ENCODE measurements at places on chromosomes 6 and 20.

DNA sequence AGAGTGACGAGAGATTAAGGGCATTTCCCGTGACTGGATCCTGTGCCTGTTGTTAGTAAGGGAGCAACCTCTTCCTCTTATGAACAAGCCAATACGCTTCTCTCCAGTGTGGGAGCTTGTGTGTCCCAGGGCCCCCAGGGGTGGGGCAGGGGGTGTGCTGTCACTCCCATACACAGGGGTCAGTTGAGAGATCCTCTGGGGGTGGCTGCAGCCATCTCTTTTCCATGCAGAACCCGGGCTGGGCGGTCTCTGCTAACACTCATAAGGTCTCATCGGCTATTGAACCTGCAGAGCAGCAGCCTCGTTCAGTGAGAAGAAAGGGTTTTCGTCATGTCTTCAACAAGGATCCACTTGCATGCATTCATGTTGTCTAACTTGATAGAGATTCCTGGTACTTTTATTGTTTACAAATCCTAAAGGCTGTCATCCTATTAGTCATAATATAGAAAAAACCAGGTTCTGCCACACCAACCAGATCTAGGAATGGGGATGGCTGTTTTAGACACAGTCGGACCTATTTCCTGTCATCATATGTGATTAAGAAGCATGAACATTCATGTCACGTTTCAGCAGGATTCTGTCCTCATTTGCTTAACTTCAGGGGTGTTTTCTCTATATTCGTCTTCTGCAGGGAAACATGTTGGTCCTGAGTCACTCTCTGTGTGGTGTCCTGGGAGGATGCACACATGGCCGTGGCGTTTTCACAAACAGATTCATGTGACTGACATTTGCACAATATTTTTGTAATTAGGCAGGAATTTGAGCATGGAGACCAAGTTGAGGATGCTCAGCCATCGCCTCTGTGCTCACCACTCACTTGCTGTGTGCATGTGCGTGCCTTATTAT lies 13.3 kb upstream of the THBS2 start:
- no peak for DNase-seq

DNA sequence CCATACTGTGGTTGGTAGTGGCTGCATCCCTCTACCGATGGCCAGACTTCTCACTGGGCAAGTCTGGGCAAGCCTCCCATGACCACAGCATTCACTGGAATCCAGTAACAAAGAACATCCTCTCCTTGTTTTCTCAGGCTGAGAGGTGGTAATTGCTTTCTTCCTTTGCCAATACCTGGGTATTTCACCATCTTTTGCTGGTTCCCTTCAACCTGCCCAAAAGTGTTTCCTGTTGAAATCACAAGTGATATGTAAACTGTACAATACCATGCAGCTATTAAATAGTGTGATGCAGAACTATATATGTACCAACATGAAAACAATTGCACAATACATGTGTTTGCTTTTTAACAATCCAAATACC lies at the start of gene PTCHD4:
TSS of gene PTCHD4 (minus strand) at position 55 of the 364 bp plus-strand sequence. CDS start 42,240 bp downstream, outside the sequence.
- DNase-seq = no peak

- DNase-seq = no peak
Measured at GRCh38 chr6:51934098-51934497, 153.3 kb downstream of the PKHD1 start.

GRCh38 chr20:11060423-11061185 lies 386.8 kb upstream of the JAG1 start:
- no peak for DNase-seq

DNA sequence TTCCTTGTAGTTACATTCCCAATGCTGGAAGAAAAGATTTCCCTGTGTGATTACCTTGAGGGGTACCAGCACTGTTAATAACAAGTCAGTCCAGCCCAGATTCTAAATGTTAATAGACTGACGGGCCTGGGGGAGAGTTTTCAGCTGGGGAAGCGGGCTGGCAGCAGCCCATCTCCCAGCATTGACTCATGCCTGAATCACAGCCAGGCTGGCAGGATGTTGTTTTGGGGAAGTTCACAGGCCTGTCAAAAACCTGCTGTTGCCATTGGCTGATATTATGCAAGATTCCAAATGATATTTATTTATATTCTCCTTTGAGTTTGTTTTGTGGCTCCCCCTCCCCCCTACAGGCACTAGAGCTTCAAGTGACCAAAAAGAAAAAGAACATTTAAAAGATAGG lies 213.9 kb upstream of the CNR1 start:
- DNase-seq = no peak

GRCh38 chr6:170006071-170006899 lies 254.9 kb downstream of the ERMARD start:
- DNase-seq = no peak

GRCh38 chr20:7459083-7459482 lies 481.2 kb downstream of the HAO1 start:
- DNase-seq = no peak

GRCh38 chr6:149054559-149055194 lies 262.8 kb upstream of the TAB2 start:
- DNase-seq = no peak

DNA sequence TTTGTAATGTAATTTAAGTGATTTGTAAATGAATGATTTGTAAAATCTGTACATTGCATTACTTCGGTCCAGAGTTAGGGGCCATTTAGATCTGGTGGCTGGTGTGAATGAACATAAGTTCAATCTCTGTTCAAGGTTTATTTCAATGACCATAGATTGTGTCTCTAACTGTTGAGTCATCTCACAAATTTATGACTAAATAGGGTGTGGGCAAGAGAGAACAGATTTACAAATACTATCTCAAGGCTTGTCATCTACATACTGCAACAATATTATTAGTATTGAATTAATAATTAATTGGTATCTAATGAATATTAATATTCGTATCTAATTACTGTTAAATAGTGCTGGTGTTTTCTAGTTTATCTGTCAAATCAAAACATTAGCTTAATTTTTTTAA lies 115.3 kb upstream of the EDN1 start:
- DNase-seq = no peak

DNA sequence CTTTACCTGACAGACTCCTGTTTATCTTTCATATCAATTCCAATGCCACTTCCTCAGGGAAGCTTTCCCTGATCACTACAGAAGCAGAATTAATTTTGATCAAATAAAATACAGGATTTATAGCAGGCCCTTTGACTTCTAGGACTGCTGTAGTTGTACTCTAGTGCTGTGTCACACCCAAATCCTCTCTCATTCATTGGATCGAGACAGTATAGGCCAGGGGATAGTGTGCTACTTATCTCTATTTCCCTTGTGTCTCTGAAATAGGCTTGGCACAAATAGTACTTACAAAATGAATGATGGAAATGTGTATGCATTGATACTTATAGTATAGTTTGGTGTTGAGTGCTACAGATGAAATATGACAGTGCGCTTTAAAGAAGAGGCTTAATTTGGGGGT lies 19.8 kb downstream of the RALY start:
- DNase-seq = no peak

GRCh38 chr6:152151920-152152319 lies 344.4 kb downstream of the ESR1 start:
- DNase-seq = no peak

DNA sequence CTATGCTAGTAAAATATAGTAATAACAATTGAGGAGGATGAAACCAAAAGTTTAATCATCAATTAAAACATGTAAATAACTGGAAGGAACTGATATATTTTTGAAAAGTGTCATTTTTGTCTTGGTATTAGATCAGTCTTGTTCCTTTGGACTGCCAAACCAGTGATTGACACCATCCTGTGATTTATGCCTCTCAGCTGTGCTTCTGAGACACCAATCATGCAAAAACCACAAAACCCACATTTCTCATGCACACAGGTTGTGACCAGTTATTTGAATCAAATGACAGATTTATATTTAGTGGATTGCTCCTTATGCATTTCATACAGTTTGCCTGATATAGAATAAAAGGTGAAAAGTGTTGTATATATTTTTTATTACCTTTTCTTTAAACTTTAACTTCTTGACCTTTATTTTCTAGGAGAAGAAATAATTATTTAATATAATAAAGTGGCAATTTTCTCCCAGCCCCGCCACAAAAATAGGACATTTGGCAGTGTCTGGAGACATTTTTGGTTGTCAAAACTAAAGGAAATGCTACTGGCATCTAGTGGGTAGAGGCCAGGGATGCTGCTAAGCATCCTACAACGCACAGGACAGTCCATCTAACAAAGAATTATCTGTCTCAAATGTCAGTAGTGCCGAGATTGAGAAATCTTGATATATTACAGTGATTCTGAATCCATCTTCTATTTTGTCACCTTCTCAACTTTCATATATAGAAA lies 383.6 kb downstream of the BCKDHB start:
- no peak for DNase-seq

GRCh38 chr6:89562093-89562973 lies 76.2 kb downstream of the LYRM2 start:
- DNase-seq = no peak

DNA sequence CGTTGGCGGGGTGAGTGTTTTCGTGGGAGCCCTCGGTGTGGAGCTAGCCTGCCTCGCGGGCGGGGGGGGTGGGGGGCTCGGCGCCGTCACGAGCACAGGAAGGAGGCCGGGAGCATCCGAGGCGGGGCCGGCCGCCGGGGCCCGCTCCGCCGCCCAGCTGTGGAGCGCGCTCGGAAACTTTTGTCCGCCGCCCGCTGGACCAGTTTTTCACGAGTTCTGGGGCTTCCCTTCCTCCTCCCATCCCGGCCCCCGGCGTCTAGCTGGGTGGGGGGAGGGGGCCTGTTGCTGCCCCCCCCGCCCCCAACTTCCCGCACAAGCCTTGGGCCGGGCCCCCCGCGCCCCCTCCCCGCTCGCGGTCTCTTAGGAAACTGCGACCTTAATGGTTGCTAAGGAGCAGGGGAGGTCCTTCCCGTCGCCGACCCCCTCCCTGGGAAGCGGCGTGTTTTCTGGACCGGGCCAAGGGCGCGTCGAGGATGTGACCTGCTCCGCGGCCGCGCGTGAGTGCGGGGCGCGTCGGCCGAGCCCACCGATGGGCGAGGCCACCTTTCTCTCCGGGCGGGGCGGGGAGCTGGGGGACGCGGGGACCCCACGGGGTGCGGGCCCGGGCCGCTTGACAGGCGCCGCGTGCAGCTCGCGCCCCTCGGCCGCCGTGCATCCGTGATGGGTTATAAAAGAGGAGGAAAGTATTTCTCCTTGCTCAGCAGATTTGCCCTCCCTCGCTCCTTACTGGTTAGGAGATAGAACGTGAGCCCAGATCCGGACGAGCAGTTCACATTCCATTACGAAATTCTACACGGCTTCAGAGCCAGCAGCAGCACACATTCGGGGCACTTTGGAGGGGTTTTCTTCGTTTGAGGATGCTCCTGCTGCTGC lies 1.4 kb downstream of the RREB1 start:
- DNase-seq = no peak

GRCh38 chr6:157046776-157047175 lies 269.6 kb downstream of the ARID1B start:
- DNase-seq = no peak

DNA sequence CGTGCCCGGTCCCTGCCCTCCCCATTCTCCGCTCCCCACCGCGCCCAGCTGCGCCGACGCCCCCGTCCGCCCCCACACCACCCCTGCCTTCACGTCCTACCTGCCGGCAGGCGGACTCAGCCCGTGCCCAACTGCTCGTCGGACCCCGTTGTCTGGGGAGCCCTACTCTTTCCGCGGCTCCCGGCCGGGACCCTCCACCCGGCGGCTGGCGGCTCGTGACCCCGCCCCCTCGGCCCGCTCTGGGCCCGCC lies at the start of gene SERAC1:
TSS of gene SERAC1 (minus strand) at position 223 of the 250 bp plus-strand sequence. CDS start 9,899 bp downstream, outside the sequence.
- DNase-seq = no peak

- DNase-seq = no peak
Measured at GRCh38 chr6:73606428-73606827, 47.4 kb downstream of the SLC17A5 start.

GRCh38 chr20:57006411-57007170 lies 259.9 kb downstream of the BMP7 start:
- DNase-seq = no peak

- DNase-seq = no peak
Measured at GRCh38 chr6:5827056-5827904, 179.4 kb downstream of the NRN1 start.

DNA sequence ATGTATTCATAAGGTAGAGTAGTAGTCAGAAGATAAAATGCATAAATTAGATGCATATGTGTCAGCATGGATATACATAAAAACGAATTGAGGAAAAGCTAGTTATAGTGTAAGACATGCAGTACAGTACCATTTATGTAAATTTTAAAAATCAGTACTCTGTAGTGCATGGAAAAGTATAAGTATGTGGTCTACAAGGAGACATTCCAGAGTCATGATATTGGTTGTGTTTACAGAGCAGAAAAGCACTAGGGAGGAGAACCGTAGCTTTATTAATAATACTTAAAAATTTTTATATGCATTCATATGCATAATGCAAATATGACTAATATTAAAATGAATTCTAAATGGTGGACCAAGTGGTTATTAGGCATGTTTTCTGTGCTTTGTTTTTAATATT lies 220.0 kb downstream of the ZFAND3 start:
- DNase-seq = no peak

All from stimulated activated CD8-positive, alpha-beta memory T cell treated with anti-CD3 and anti-CD28 coated beads, Interleukin-7, amount 100 ng/mL, for 24 hours (primary cell).